Eye (tissue), 1 donor: ENCODE measurements at places on chromosomes 3 and 15.

DNA sequence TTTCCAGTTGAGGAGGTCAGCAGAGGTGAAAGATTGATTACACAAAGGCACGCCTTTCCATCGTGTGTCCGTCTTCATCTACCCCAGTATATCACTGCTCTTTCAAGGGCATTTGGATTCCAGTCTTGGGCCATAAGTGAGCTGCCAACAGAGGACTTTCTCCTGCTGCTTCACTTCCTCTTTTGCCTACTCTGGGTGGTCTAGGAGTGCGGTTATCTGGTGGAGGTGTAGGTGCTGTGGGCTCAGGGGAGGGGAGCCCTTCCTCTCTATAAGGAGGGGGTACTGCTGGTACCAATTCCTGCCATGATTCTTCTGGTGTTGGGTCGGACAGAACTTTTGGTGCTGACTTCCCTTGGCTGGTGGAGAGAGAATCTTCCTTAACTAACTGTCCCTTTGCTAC is 83.1 kb upstream of the VEPH1 start:
- no peak for DNase-seq

- no peak for DNase-seq
Observed at GRCh38 chr15:85030301-85030929, 48.8 kb downstream of the PDE8A start.

- DNase-seq, result no peak
Observed at GRCh38 chr3:25573386-25574171, 91.1 kb downstream of the TOP2B start.

DNA sequence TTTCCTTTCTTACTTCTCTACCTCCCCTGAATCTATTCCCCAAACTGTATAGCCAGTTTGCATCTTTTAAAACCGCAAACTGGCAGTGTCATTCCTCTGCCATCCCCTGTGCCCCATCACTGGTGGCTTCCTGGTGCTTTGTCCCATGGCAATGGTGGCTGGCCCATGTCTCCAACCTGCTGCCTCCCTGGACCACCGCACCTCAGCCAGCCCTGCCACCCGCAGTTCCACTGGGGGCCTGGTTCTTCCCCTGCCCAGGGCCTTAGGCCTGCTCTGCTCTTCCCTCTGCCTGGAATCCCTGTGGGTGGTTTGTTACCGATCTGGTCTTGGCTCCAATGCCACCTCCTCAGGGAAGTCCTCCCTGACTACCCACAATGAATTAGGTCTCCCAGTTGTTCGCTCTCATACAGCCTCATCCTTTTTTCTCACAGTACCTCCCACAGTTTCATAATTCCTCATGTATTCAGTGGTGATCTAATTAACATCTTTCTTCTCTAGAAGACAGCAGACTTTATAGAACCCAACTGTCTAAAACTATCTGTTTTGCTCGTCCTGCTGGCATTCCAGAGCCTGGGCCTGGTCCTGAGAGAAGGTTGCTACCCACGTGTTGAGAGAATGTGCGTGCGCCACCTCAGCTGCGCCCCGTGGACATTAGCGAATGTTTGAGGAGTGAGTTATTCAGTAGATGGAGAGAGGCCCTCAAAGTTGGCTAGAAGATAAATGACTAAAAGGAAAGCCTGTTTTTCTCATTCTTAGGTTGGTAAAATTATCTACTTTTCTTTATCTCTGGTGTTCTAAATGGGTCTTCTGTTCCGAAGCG is 130.1 kb downstream of the DNAJB8 start:
- no peak for DNase-seq

GRCh38 chr3:45546716-45547701 is 47.5 kb upstream of the LIMD1 start:
- DNase-seq, result peak; percentile 51

DNA sequence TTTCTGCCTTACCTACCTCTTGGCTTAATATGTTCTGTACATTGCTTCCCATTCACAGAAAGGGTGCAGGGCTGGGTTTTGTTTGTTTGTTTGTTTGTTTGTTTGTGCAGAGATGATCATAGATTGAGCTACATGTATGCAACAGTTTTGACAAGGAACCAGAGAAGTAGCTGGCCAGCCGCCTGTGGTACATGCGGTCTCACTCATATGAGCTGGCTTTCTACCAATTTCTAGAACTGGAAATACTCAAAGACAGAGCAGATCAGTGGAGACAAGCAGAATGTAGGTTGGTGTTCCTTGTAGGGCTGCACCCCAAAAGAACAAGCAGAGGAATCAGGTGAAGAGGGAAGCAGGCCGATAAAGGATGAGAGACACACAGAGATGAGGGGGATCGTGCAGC is 502.7 kb downstream of the SOX2 start:
- DNase-seq, result no peak

- DNase-seq, result no peak
Observed at GRCh38 chr3:58835086-58835485, 168.5 kb upstream of the FAM3D start.

DNA sequence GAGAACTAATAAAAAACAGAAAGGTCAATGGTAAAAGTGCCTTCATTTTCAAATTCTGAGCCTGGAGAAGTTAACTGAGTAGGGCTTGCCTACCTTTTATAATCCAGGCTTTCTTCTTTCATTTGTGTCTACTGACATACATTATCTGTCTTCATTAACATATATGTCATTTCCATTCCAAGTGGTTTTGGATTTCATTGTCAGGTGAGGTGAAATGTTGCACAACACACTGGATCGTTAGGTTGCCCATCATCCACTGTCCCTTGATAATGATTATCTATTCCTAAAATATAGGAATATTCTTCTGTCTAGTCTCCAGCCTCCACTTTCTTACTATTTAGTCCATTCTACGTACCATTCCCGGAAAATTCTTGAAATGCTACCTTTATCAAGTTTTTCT is 55.0 kb upstream of the CP start:
- DNase-seq, result no peak

GRCh38 chr15:60740231-60740630 is 261.3 kb upstream of the ICE2 start:
- no peak for DNase-seq

DNA sequence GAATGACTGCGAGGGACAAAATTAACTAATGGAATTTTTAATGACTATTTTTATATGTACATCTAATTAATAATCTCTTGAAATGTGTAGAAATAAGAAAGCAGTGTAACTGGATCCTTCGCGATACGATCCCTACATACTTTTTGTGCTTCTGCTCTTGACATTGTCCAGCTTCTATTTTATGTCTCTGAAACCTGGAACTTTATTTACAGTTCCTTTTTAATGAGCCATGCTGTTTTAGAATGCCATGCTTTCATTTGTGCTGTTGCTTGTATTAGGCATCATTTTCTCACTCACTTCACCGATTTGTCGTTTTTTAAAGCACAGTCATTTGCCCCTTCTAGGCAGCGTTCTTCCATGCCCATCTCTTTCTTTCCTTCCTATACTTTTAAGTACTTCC is 301.3 kb downstream of the EDEM1 start:
- DNase-seq, result no peak

- no peak for DNase-seq
Observed at GRCh38 chr15:39397883-39398282, 183.0 kb upstream of the THBS1 start.

GRCh38 chr3:136735103-136735502 is 17.1 kb downstream of the STAG1 start:
- no peak for DNase-seq

GRCh38 chr3:25582242-25582641 is 82.5 kb downstream of the TOP2B start:
- no peak for DNase-seq

- DNase-seq, result no peak
Observed at GRCh38 chr3:162729686-162730085, 1233.1 kb downstream of the OTOL1 start.

DNA sequence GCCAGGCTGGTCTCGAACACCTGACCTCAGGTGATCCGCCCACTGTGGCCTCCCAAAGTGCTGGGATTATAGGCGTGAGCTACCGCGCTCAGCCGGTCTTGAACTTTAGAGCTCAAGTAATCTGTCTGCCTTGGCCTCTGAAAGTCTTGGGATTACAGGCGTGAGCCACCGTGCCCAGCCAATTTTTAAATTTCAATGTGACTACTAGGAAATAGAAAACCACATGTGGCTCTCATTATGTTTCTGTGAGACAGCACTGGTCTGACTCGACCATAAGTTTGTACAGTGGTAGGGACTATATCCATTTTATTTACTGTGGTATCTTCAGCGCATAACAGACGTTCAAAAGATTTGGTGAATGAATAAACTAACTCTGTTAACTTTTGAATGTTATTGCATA is 9.1 kb downstream of the ZFAND6 start:
- DNase-seq, result no peak

DNA sequence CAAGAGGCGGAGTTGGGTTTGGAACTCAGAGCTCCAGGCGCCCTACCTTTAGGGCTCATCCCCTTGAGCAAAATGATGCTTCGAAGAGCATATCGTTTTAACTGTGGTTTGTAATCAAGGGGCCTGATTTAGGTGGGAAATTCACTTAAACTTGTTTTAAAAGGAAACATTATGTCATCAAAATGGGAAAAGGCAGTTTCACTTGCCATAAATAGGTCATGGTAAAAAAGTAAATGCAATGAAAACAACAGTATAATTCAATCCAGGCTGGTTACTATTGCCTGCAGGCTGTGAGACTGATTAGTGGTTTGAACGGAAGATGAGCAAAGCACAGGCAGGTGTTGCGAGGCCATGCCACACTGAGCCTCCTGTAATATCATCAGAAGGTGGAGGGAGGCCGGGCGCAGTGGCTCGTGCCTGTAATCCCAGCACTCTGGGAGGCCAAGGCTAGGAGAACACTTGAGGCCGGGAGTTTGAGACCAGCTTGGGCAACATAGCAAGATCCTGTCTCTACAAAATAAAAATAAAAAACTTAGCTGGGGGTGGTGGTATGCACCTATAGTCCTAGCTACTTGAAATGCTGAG is 2.1 kb downstream of the HDAC11 start:
- no peak for DNase-seq

GRCh38 chr15:80452166-80452565 is 48.0 kb downstream of the ARNT2 start:
- no peak for DNase-seq

GRCh38 chr3:49785565-49786356 is 581 bp downstream of the IP6K1 start:
- no peak for DNase-seq

DNA sequence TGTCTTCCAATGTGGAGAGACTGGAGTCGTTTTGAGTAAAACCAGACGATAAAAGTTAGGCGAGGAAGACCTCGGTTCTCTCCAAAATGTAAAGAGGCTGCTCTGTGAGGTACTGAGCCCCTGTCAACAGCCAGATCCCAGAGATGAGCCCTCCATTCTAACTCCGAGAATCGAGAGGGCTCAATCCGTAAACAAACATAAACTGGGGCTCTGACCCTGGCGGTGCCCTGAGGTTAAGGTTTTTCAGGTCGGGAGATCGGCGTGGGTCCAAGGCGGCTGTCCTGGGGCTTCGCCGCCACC is 417 bp downstream of the TBCCD1 start:
- no peak for DNase-seq

DNA sequence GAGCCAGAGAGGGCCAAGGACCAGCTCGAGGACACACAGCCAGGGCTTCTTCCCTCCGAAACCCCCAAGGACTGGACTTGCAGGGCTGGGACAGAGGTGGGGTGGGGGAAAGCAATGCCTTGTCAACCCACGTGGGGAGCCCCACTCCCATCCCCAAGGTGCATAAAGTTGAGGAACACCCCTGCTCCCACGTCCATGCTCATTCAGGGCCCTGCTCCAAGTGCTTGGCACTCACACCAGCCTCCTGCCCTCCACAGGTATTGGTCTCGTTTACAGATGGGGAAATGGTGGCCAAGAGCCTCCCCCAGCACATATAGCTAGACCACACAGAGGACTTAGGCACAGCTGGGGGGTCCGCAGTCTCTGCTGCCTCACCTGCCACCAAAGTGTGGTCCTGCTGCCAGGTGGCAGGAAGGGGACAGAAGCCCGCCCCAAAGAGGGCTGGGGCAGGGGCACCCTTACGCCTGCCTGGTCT is 50.5 kb upstream of the CSPG4 start:
- DNase-seq, result no peak

DNA sequence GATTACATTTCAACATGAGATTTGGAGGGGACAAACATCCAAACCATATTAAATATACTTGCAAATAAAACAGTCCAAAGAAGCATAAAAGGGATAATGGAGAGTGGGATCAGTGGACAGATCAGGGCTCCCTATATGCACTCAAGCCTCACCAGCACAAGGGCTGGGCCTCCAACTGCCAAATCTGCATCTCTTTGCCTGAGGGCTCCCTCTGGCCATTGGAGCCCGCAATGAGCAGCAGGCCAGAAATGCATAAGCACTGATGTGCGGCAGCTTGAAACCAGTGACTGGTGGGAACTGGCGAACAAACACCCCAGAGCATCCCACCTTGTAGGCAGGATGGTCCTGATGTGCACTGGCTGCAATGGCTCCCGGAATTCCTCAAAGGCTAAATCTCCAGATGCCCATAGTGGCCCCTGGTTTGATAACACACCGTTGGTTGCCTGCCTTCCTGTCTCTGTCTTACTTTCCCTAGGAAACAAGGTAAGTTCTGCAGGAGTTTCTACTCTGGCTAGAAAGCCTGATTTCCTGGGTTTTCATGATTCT is 55.9 kb upstream of the POMGNT2 start:
- DNase-seq, result peak; percentile 20

DNA sequence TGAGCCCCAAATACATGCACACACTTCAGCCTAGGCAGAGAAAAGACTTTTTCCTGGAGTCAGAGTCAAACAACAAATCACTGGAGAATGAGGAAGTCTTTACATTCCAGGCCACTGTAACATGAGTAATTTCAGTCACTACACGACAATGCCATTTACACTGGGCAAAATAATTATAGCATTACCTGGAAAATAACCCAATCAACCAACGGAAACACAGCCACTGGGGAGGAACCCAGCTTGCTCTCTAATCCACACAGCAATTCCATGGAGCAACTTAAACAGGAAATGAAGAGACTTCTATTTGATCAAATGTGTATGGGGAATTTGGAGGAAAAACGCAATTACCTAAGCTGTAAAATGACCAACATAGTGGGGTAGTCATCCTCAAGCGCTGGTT is 15.2 kb downstream of the FSTL1 start:
- no peak for DNase-seq

DNA sequence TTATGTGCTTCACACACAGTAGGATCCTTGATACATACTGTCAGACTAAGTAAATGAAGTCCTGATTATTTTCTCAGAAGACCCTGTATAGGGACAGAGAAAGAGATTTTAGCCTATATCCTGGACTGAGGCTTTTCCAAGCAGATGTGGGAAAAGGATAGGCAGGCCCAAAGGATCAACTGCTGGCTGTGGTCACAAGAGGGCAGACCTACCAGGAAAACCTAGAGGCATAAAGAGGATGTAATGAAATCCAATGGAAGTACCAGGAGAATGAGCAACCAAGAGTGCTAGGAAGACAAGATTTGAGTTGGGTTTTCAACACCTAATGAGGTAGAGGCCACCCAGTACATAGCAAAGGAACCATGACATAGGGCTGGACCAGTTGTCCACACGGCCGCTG is 23.1 kb downstream of the DCLK3 start:
- DNase-seq, result no peak
